Activated CD4-positive, alpha-beta T cell treated with anti-CD3 and anti-CD28 coated beads, Interleukin-2, Interleukin-6, amounts not matched to agents 100 ng/mL and 50 ng/mL, durations not matched to agents 16 hours and 8 hours (primary cell): ENCODE measurements at places on chromosomes 16 and 17.

DNA sequence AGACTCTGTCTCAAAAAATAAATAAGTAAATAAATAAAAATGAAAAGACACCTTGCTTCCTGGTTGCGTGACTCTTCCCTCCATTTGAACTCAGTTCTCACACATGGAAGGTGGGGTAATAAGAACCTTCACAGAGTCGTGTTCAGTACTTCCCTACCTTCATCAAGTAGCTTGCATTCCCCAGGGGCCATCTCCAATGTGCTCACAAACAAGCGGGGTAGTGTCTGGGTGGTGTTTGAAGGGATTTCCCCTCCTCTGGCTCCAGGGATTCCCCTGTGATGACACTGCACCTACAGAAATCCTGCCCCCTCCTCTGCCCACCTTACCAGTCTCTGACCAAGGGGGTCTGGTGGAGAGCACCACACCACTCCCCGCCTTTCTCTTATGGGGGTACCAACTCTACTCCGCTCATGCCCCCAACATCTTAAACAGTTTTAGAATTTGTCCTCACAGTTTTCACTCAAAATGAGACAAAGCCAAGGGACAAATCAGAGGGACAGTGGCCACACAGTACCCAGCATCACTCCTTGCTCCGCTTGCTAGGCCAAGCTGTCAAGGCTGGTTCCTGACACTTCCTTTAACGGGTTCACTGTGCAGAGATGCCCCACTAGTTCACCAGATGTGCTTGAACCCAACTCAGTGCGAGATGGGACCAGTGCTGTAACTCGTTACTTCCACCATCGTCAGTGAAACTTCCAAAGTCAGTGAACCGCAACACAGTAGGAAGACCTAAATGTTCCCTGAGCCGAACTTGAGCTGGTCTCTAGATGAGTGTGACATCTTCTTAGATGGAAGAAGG lies 69.1 kb downstream of the COPRS start:
- no peak for DNase-seq

DNA sequence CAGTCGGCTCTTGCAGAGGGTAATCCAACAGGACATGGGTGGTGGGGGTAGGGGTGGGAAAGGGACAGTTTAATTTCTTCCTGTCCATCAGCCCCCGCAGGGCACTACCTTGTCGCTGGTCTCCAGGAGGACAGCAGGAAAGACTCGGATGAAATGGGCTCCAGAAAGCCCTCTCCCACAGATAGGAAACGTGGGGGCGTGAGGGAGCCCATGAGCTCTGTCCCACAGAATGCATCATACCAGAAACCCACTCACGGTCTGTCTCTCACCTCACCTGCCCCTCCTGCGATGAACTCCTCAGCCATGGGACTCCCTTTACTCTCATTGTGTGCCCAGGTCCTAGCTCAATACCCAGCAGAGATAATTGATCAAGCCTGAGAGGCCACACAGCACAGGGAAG lies 240.1 kb downstream of the GSG1L start:
- no peak for DNase-seq

DNA sequence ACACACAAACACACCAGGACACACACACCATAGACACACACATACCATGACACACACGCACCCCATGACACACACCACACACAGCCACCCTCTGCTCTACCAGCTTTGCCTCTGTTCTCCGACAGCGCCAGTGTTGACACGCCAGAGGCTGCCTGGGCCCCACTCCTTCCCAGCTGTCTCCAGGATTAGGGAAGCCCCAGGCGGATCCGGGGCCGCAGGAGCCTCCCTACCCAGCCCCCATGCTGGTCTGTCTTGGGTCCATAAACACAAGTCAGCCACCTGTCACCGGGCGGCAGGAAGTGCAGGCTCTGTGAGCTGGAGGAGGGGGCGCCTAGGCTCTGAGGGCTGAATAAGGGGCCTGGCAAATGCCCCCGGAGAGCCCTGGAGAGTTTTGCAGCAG lies 10.5 kb downstream of the TBC1D16 start:
- no peak for DNase-seq

DNA sequence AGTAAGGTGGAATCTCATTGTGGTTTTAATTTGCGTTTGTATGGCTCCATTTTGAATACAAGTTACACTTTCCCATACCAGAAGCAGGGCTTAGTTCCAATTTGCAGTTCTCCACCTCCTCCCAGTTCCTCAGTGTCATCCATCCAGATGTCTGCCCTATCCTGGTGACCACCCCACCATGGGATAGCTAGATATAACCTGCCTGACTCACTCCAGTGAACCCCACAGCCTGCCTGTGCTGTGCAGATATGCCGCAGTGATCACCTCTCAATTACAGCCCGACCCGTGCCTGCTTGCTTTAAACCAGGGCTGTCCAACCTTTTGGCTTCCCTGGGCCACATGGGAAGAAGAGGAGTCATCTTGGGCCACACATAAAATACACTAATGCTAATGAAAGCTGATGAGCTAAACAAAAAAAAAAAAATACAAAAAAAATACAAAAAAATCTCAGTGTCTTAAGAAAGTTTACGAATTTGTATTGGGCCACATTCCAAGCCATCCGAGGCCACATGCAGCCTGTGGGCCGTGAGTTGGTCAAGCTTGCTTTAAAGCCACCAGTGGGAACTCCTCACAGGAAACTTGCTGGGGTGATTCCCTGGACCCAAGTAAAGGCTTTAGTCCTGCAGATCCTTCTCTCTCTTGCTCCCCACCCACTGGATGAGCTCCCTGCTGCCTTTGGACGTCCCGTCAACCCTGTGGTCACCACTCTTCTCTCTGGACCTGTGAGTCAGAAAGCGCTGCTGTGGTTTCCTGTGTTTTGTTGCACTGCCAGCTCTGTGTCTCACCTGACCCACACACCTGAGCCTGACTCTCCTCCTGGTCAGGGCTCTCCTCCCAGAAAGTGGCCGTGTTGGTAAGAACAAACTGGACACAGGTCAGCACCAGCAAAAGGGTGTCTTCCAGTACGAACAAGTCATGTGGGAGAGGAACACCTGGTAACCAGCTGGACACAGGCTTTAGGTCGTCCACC lies 83.0 kb downstream of the EMP2 start:
- DNase-seq = no peak

DNA sequence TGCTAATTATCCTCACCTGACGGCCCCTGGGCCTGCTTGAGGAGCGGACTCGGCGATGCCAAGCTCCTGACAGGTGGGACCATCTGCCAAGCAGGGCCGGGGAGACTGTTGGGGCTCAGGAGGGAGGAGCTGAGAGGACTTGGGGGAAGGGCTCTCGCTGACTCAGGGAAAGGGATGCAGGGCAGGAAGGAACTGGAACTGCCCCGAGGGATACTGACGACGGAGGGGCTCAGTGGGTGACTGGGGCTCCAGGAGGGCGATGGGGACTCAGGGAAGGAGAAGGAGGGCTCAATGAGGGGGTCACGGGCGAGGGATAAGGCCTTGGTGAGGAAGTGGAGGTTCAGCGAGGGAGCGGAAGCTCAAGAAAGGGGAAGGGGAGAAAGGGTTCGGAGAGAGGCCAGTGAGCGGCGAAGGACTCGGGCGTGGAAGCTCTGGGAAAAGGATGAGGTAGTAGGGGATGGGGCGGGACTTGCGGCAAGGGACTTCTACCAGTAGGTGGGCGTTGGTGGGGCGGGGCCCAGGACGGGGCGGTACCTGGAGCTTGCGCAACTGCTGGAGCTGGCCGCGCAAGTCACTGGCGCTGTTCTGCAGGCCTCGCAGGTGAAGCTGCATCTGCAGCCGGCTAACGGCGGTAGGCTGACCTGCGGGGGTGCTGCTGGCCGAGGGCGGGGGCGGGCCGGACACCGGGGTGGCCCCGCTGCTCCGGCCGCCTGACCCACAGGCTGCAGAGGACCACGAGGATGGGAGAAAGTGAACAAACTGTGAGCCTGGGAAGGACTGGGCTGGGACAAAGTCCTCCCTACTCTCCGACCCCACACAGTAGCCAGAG lies 46.5 kb downstream of the SRCIN1 start:
- DNase-seq = peak; percentile 85

DNA sequence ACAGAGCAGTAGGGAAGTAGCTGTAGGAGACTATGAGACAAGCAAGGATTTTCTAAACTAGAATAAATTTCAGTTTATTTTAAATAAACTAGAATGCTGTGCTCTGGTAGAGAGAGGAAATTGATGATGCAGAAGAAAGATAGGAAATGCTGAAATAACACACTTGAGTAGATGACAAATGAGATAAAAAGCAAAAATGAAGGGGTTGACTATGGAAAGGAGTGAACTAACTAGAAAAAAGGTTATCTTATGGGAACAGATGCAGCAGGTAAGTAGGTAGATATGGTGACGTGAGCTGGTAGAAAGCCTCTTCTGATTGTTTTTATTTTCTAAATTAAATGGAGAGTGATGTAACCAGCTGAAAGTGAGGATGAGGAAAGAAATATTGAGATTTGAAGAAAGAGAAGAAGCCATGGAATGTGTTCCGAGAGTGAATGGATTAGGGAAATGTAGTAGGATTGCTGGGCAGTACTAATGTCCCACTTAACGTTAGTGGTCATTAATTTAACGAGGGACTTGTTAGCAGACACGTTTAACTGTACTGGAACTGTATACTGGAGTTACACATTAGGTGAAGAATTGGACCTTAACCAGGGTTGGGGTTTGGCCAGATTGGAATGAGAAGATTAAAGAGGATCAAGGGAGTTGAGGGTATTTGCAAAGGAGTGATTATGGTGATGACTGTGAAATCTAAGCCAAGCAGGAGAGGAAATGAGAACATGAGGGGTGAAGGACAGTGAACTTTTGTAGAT lies 196.5 kb downstream of the TANC2 start:
- DNase-seq = no peak

GRCh38 chr17:838486-838885 lies 56.3 kb downstream of the MRM3 start:
- no peak for DNase-seq

- no peak for DNase-seq
Measured at GRCh38 chr16:64251742-64252141, 870.1 kb downstream of the CDH11 start.

DNA sequence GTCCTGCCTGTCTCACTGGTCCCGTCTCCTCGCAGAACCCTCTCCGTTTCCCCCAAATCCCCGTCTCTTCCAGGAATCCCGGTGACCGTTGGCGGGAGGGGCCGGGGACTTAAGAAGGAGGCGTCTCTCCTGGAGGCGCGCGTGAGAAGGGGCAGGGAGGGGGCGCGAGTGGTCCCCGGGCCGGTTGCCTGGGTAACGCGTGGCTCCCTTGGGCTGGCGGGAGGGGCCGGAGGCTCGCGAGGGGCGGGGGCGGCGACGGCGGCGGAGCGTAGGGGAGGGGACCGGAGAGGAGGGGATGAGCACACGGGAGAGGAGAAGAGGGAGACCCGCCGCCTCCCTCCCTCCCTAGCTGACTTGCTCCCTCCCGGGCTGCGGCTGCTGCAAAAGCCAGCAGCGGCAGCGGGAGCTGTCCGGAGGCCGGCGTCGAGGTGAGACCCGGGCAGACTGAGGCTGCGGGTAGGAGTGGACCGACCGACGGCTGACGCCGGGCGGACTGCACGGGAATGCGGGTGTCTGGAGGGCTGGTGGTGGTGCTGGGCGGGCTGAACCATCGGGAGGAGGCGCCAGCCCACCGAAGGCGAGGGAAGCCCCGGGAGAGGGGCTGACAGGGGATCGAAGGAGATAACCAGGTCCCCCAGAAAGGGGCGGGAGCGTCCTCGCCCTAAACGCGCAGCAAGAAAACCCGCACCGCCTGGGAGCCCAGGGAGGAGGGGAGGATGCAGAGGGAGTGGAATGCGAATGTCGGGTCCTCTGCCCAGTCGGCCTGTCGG lies at the start of gene PRRT2:
PRRT2 (plus strand) TSS at position 298 of the 770 bp plus-strand sequence. CDS start 862 bp downstream, outside the sequence.
- peak; percentile 68 for DNase-seq

GRCh38 chr17:29376667-29377270 lies 13.4 kb upstream of the TAOK1 start:
- no peak for DNase-seq

GRCh38 chr17:14047591-14047990 lies 21.7 kb upstream of the COX10 start:
- DNase-seq = no peak

DNA sequence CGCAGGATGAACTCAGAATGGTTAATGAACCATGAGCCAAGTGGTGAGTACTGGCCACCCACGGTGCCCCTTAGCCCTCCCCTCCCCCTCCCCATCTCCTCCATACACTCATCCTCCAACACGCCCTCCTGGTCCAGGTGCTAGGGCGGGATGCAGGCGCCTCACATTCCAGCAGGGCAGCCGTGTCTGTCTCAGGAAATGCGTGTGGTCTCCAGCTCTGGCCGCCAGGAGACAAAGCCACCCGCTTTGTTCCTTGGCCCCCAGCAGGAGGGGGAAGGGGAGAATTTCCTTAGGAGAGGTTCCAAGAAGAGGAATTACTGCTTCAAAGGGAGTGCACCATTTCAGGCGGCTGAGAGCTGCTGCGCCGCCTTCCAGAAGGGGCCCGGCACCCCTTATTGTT lies 29.7 kb upstream of the RMI2 start:
- no peak for DNase-seq

GRCh38 chr17:38672788-38673706 lies 1.7 kb downstream of the EPOP start:
- DNase-seq = no peak

GRCh38 chr17:5950878-5951277 lies 119.3 kb upstream of the WSCD1 start:
- no peak for DNase-seq

- DNase-seq = no peak
Measured at GRCh38 chr17:27322690-27323508, 29.0 kb downstream of the WSB1 start.

GRCh38 chr17:50183421-50183994 lies 17.7 kb downstream of the SGCA start:
- no peak for DNase-seq

- DNase-seq = no peak
Measured at GRCh38 chr16:35732046-35732810, 2272.8 kb downstream of the TP53TG3F start.

GRCh38 chr16:20372701-20373100 lies 20.2 kb upstream of the UMOD start:
- DNase-seq = no peak

GRCh38 chr17:51852603-51853002 lies 305.9 kb downstream of the CA10 start:
- DNase-seq = no peak

DNA sequence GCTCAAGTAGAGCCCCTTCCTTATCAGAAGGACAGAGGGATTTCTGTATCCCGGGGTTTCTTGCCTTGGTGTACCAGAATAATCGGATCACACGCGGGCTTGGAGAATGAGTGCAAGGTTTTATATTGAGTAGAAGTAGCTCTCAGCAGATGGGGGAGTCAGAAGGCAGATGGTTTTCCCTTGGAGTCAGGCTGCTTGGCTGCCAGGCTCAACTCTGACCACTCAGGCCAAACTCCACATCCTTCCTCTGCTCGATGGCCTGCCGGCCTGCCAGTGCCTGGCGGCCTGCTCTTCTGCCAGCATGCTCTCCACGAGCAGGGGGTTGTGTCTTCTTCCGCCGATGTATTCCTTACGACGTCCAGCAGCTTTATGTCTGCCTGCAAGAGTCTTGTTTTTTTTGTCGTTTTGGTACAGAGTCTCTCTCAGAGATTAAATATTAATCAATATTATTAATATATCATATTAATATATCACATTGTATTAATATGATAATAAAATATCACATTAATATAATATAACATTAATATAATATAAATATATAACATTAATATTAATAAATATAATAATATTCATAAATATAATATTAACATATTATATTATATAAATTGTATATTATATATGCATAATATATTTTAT lies 229.2 kb upstream of the WSCD1 start:
- no peak for DNase-seq

- no peak for DNase-seq
Measured at GRCh38 chr17:73595479-73595878, 48.8 kb downstream of the SDK2 start.

- no peak for DNase-seq
Measured at GRCh38 chr16:19115148-19116021, 1.6 kb downstream of the ITPRIPL2 start.

GRCh38 chr16:9593440-9593839 lies 502.0 kb downstream of the HAPSTR1 start:
- no peak for DNase-seq

- DNase-seq = peak; percentile 51
Measured at GRCh38 chr16:80924372-80924978, 82.2 kb downstream of the CMC2 start.
